ENCODE measurements at places on chromosomes 7 and 10.

DNA sequence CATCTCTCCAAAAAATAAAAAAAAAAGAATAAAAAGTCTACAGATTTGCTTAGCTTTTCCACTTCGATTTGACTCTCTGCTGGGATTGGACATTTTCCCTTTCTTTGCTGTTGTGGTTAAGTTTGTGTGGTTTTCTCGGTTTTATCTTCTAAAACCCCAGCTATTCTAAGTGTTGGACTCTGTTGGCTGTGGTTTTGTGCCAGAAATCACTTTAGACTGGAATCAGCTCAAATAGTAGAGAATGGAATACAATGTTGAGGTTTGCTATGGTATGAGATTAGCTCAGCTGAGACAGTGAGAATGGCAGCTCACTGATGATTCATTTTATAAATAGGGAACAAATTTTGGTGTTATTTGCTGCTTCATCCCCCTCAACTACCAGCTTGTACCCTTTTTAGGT, 116.0 kb downstream of the BUB3 start:
- DNase-seq, result no peak

GRCh38 chr10:62996925-62997324, 136.2 kb upstream of the NRBF2 start:
- DNase-seq, result no peak

GRCh38 chr10:80131499-80131901, 1.0 kb upstream of the PLAC9 start:
- no peak for DNase-seq

DNA sequence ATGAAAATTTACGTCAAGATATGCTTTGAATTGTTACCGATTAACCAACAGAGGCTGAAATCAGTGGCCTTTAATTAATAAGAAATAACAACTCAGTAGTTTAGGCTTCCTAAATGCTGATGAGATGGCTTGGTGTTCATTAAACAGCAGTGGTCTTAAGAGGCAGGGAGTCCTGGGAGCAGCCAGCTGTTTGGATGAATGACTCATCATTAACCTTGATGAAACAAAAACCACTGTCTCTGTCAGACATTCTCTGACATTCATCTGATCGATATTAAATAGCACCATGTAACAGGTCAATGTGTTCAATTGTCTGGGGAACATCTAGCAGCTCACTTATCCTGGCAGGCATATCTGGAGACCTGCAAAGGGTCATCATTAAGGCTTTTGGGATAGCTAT, 234.2 kb upstream of the LRRN3 start:
- DNase-seq, result no peak

DNA sequence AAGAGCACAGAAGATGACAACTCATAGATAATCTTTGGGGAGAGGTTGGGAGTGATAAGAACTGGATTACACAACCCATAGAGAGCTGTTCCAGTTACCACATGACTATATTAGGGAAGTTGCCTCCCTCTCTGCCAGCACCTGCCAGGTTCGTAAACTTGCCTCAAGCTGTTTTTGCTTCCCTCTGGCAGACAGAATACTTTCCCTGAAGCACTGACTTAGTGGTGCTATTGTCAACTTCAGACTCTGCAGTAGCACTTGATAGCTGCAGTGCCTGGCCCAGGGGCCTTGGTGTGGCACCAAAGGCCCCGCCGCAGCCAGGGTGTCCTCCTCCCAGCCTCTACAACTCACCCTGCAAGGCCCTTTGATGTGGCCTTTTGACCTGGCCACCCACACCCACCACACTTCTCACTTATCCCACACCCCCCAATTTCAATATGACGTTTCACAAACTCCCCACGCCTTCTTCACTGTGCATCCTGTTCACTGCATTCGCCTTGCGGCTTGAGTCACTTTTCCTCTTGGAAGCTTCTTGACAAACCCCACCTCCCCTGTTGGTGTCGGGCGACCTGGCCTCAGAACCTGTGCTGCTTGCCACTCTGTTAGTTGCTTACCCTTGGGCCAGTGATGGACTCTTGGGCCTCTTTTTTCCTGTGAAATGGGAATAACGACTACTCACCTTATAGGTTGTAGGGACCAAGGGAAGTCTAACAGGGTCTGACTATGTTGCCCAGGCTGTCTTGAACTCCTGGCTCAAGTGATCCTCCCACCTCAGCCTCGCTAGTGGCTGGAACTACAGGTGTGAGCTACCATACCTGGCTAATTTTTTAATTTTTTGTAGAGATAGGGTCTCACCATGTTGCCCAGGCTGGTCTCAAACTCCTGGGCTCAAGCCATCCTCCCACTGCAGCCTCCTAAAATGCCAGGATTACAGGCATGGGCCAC, 50.2 kb upstream of the PODXL start:
- no peak for DNase-seq

GRCh38 chr10:50603151-50603850, 20.5 kb downstream of the SGMS1 start:
- no peak for DNase-seq

GRCh38 chr10:15990535-15991129, 130.3 kb upstream of the MINDY3 start:
- DNase-seq, result no peak

DNA sequence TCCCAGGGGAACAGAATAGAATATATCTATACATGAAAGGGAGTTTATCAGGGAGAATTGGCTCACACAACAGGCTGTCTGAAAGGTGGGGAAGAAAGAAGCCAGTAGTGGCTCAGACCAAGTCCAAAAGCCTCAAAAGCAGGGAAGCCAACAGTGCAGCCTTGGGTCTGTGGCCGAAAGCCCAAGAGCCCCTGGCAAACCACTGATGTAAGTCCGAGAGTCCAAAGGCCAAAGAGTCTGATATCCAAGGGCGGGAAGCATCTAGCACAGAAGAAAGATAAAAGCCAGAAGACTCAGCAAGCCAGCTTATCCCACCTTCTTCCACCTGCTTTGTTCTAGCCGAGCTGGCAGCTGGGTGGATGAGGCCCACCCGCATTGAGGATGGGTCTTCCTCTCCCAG, 172.5 kb downstream of the CCDC71L start:
- DNase-seq, result no peak

DNA sequence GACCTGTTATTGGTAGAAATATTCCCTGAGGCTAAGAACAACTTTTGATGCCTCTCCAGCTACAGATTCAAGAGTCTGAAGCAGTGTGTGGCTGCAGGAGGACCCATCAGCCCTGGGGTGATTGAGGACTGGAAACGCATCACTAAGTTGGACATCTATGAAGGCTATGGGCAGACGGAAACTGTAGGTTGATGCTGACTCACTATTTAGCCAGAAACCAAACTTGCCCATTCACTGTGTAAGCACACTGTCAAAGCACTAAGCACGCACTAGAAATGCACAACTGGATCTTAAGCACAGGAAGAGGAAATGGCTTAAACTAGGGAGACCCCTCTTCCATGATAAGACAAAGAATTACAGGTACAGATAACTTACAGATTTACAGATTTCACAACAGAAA, 20.8 kb downstream of the ACSM6 start:
- no peak for DNase-seq

- DNase-seq, result no peak
Observed at GRCh38 chr10:120644556-120645410, 187.8 kb downstream of the PLPP4 start.

- no peak for DNase-seq
Observed at GRCh38 chr7:99618726-99619125, 2.0 kb downstream of the ZSCAN25 start.

DNA sequence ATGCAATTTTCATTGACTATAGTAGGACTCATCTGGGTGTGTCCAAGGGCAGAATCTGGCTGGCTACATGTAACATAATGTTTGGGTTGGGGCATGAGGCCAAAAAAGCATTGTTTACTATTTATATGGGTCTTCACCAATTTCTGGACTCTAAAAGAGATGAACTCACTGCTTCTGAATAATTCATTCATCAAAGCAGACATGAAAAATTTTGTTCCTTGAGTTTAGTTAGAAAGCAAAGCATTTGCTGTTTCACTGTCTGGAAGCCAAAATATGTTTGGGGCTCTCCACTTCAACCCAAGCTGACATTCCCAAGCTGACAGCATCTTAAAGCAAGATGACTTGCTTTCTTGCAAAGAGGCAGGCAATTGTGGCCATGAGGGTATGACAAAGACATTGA, 670.6 kb downstream of the SUGCT start:
- no peak for DNase-seq

- peak; percentile 33 for DNase-seq
Observed at GRCh38 chr10:50740293-50740648, 535 bp downstream of the ASAH2B start.

DNA sequence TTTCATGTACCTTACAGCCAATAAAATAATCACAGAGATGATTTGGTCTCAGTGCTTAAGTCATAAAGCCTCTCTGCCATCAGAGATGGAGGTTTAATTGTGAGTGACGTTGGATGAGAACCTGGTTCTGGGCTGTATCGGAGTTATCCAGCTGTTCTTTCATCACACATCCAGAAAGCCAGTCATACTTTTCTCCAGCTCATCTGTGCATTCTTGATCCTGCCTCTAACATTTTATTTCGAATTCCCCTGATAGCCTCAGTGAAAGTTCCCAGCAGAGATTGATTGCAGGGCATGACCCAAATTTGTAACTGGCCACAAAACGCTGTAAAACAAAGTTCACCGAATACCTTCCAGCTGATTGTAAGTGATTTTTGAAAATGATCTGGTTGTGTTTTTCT, 212.6 kb upstream of the HABP2 start:
- DNase-seq, result no peak

GRCh38 chr7:42745357-42746059, 166.4 kb downstream of the C7orf25 start:
- DNase-seq, result peak; percentile 31

- DNase-seq, result no peak
Observed at GRCh38 chr10:130708465-130709070, 572.4 kb downstream of the GLRX3 start.

DNA sequence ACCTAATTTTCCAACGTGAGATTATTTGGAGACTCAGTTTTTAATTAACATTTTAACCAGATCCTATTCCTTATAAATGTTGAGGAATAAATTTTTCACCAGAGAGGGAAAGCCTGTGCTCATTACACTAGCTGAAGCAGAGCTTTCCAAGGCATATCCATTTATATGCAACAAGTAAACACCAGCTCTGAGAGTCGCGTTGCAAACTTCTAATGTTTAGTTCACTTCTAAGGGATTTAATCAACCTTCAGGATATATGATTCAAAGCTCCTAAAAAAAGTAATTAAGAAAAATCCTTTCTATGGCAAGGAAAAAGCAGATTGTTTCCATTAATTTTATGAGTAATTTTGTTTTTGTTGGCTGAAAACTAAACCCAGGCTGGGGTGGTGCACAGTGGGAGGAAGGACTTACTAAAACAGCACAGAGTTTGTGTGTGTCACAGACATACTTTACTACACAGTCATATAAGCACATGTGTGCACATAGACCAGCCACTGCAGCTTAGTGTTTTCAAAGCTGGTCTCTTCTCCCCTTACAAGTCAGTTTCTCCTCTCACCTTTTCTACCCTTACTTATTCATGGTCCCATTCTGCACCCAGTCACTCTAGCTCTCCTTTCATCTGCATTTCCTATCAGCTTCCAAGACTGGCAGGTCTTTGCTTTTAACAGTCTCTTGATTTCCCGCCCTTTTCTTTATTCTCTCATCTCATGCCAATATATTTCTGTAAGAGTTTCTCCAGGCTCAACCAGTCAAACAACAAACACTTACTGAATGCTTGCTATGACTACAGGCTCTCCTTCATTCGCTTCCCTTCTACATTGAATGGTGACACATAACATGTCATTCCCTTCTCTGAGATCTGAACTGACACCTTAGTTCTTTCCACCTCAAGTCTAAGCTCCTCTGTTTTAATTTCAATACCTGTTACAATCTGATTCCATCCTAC, 81.1 kb upstream of the FZD1 start:
- no peak for DNase-seq

GRCh38 chr7:492714-493065, 27.0 kb downstream of the PDGFA start:
- DNase-seq, result no peak

DNA sequence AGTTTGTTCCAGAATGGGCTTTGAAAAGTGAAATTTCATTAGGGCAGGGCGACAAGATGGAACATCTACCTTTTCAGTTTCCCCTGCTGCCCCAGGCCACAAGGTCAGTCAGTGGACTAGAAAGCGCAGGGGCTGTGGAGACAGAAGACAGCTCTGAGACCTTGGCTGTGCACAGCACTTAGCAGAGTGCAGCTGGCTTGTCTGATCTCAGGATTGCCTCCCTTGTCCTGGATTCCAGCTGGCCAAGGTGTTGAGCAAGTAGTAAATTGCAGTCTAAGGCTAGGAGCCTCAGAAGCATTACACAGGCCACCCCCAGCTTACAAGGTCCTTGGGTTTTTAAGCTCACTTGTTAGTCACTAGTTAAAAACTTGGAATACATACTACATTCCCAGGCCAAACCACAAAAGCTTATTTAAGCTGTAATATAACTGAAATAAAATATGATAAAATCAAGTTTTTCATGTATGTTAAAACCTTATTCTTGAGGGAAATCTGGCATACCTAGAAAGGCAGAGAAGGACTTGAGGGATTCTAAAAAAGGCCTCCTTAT, 67.3 kb upstream of the NPY start:
- DNase-seq, result no peak

GRCh38 chr7:124399941-124400340, 365.7 kb downstream of the GPR37 start:
- no peak for DNase-seq

DNA sequence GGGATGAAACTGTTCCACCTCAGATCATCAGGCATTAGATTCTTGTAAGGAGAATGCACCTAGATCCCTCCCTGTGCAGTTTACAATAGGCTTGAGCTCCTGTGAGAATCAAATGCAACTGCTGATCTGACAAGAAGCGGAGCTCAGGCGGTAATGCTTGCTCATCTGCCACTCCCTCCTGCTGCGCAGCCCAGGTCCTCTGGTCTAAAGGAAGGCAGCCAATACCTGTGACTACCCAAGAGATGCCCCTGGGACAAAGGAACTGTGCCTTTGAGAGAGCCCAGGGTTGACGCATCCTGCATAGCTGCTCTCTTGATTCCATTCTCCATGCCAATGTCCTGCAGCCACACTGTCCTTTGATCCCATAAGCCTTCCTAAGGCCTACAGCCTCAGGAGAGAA, 73.1 kb downstream of the ADCYAP1R1 start:
- DNase-seq, result no peak

GRCh38 chr10:44389150-44389549, 4.3 kb upstream of the CXCL12 start:
- no peak for DNase-seq

DNA sequence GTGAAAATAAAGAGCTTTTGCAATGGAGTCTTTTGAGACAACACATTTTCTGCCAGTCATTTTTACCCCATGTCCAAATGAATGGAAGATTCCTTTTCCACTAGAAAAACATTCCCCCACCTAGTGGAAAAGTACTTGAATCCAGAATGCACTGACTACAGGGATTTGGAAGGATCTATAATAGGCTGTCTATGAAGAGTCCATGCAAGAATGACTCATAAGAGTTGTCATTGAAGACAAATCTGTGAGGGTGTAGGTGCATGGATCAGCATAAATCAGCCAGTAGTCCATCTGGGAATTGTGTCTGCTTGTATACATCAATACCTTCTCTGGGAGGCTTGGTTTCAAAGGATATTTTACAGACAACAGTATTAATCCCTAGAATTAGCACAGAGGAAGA, 32.5 kb upstream of the TRUB1 start:
- DNase-seq, result no peak

GRCh38 chr7:69677881-69678493, 79.7 kb downstream of the AUTS2 start:
- no peak for DNase-seq

Data from activated T-cell treated with anti-CD3 and anti-CD28 coated beads, Interleukin-2, amount 50 U/mL, for 72 hours (primary cell).